NCI-H510A (cell line): ENCODE measurements at places on chromosomes 1 and 21.

GRCh38 chr1:218371927-218372672 is 27.0 kb downstream of the TGFB2 start:
- no peak for DNase-seq

DNA sequence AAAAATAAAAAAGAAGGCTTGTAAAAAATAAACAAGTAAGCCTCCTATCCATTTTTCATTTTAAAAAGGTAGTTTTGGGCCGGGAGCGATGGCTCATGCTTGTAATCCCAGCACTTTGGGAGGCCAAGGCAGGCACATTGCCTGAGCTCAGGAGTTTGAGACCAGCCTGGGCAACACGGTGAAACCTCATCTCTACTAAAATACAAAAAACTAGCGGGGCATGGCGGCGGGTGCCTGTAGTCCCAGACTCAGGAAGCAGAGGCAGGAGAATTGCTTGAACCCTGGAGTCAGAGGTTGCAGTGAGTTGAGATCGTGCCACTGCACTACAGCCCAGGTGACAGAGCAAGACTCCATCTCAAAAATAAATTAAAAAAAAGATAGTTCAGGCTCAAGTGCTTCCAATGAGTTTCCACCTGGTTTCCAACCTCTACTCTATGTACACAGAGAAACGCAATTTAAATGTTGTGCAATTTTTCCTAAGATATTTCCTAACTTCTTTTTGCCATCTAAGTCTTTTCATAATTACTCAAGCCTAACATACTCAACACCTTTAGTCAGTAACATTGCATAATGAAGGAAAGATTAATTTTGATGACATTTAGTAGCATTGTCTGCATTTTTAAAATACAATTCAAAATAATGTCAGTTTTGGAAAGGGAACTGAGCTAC is 106.3 kb downstream of the KCNT2 start:
- no peak for DNase-seq

DNA sequence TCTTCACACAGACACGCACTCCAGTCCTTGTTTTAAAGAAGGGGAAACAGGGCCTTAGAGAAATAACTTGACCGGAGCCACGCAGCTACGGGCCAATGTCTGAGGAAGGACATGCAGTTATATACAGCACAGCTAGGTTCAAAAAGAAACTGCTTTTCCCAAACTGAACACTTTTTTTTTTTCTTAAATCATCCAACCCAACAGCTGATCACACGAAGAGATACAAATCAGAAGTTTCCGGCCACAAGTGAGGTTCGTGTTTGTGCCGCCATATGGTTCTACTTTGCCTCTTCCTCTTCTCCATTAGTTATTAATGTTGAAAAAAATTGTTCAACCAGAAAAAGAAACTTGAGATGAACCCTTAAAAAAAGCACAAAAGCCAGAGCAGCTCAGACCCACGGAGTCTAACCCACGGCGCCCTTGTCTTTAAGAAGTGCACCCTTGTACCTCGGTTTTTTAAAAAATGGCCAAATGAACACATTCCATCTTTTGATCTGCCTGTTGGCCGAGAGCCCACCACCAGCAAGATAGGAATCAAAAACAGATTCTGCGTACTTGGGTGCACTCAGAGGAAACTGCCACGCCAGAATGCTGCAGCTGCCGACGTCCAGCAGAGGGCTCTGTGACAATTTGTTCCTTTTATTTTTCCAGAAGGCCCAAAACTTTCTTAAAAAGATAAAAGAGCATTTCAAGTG is 78.9 kb downstream of the SLC66A1 start:
- no peak for DNase-seq

DNA sequence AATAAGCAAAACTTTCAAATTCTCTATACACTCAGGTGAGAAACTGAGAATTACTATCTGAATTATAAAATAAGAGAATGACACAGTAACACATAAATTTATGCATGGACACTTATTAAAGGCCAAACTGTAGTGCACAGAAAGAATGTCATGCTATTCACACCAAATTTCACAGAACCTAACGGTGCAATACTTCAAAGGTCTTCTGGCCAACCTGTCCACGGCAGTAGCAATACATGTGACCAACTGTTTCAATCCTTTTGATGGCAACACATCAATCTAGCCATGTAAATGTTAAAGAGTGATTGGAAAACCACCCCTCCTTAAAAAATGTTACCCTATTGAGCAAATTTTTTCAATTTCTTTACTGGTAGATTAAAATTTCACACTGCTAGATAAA is 10.4 kb downstream of the GATAD2B start:
- no peak for DNase-seq

DNA sequence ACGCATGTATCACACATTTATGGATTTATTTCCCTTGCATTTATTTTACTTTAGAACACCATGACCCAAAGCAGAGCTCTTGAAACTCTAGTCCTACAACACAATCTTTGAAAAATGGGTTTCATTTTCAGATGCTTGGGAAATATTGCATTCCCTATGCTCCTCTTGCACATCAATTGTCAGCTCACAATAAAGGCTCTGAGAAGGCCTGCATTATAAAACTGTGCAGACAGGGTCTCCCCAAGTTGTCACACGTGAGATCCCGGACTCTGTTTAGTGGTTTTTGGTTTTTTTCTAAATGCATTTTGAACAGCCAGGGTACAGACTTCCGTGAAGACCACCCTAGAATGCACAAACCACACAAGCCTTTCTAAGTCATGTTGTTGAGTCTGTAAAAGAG is 9.9 kb upstream of the B3GALT5 start:
- no peak for DNase-seq

- no peak for DNase-seq
Measured at GRCh38 chr1:45370575-45370974, 30.3 kb upstream of the MUTYH start.

DNA sequence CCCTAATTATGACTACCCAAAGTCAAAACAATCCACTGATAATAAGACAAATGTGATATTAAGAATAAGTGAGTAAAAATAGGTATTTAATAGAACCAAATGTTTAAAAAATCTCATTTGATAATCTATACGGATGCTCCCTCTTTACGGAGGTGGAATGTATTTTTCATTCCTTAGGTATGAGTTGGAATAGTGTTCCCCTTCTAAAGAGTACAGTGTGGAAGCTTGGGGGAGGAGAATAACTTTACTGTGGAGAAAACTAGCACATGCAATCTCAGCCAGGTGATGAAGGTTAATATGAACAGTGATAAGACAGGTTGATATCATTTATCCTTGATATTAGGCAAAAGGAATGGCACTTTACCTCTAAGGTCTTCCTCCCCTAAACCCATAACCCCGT is 74.6 kb downstream of the GPR88 start:
- DNase-seq, result no peak

- no peak for DNase-seq
Measured at GRCh38 chr1:64388336-64388735, 81.6 kb upstream of the CACHD1 start.

DNA sequence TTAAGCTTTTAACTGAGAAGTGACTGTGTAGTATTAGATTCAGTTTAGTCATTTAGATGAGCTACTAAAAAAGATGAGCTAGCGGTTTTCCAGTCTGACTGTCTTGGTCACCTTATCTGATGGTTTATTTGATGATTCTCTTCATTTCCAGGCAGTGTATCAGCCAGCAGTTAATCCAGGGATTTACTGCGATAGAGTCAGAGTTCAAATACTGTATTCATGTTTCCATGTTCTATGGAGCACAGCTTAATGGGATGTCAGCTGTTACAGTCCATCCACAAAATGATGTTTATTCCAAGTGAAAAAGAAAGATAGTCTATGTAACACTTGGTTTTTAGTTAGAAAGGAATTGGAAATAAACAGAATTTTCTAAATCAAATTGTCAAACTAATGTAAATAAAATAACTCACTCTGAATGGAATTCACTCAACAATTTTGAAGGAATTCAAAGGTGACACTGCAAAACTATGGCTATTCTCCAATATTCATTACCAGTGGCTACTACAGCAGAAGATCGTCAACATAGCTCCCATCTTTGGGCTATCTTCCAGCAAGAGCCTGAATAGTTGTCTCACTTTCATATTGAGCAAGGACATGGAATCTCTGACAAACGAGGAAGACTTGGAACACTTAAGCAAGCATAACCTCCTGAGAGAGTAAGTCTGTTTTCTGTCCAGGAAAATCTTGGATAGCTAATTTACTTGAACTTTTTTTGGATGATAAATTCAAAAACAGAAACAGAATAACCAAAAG is 54.6 kb upstream of the DPT start:
- no peak for DNase-seq

GRCh38 chr1:32241001-32241763 is 5.8 kb upstream of the FAM167B start:
- DNase-seq, result no peak
